ENCODE measurements at places on chromosomes 5 and 9.

GRCh38 chr9:100219347-100219746 lies 120.3 kb downstream of the INVS start:
- DNase-seq, result no peak

GRCh38 chr5:91123901-91124300 lies 259.2 kb downstream of the ARRDC3 start:
- no peak for DNase-seq

DNA sequence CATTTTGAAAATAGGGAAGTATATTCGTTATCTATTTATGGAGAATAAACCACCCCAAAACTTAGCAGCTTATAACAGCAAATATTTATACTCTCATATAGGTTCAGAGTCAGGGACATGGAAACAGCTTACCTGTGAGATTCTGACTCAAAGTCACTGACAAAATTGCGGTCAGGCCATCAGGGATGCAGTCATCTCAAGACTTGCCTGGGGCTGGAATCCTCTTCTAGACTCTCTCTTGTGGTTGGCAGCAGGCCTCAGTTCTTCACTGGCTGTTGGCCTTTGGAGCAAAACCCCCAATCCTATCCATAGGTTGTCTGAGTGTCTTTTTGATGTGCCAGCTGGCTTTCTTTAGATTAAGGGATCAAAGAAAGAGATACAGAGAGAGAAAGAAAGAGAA lies 275.6 kb downstream of the SEC61B start:
- no peak for DNase-seq

- no peak for DNase-seq
These were observed 199.1 kb downstream of the MTRR start for GRCh38 chr5:8068078-8068477.

- DNase-seq, result no peak
These were observed 18.9 kb upstream of the S1PR3 start for GRCh38 chr9:88972401-88972800.

DNA sequence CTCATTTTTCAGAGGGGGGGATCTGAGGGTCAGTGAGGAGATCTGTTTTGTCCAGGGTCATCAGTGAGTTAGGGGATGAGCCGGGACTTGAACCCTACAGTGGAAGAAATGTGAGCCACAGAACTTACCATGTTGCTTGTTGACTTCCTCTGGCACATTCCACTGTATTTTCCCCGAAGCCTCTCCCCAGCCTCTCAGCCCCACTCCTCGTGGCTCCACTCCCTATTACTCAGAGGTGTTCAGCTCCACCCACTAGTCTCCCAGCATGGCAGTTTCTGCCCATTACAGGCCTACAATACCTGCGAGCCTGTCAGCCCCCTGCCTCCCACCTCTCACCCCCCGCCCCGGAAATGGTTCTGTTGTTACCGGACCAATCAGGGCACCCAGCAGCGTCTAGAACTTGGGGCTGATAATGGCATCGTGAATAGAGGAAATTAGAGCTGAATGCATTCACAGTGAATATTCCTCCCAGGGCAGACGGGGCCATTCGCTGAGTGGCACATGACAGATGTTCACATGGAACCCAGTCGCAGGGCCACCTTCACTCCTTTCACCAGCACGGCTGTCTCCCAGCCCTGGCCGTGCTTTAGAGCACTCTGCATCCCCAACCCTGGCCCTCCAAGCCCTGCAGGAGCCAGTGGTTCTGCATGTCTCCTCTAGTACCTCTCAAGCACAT lies 81.6 kb downstream of the KCNIP1 start:
- DNase-seq, result no peak

GRCh38 chr5:76376148-76376865 lies 26.8 kb upstream of the IQGAP2 start:
- DNase-seq, result no peak

DNA sequence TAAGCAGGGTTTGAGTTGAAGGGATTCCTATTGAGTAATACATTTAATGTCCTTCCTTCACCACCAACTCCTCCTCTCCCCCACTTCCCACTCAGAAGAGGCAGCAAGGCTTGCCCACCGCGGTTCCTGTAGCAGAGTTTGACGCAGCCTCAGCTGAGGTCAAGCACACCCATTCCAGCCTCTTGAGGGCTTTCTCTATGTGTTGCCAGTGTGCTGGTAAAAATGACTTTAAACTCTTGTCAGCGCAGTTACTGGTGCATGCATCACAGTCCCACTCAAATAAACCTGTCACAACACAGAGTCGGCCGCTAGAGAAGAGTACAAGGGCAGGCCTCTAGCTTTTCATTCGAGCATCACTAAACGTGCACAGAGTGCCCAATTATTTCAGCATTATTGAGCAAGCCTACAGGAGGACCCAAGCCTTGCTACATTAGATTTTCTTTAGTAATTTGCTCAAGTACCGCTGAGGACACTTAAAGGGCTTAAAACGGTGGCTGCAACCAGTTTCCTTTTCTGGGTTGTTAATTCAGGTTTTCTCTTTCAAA lies 79.6 kb downstream of the TLE4 start:
- DNase-seq, result no peak

GRCh38 chr9:129624947-129625346 lies 1.0 kb upstream of the NTMT1 start:
- peak; percentile 26 for DNase-seq

DNA sequence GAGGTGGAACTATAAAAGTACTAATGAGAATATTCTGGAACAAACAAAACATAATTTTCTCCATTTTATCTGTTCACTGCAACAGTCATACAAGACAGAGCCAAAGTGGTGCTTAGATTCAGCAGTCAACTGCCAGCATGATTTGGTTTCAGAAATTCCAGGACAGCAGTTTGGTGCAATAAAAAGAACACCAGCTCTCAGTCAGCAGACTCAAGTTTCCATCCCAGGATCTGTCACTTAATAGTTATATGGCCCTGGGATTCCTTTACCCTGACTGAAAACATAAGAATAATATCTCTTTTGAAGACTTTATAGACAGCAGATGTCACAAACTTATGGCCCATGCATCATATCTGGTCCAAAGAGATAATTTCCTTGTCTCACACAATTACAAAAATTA lies 92.8 kb upstream of the RASEF start:
- DNase-seq, result no peak

DNA sequence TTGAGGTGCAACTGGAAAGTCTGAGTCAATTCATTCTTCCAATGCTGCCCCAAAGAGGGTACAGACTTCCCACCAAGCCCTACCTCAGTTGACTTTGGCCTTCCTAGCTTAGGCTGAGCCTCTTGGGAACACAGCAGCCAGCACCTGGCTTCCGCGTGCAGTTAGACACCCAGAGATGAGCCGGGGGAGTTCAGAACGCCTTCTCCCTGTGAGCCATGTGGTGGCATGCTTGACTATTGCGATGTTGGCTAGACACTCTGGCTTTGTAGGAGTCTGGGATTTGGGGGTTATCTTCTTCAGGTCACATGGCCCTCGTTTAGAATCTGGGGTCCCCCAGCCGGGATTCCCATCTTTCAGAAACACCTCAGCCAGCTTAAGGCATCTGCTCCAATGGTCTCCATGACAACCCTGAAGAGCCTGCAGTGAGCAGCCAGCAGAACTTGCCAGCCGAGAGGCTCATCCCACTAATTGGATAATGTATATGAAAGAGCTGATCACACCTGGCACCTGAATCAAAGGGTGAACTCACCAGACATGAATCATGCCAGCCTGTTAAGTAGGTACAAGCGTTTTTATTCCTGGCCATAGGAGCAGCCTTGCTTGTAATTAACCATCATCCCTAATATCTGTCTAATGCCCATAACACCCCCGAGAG lies 167.5 kb downstream of the SYK start:
- no peak for DNase-seq

- no peak for DNase-seq
These were observed 399.5 kb downstream of the SPOCK1 start for GRCh38 chr5:137099651-137100050.

DNA sequence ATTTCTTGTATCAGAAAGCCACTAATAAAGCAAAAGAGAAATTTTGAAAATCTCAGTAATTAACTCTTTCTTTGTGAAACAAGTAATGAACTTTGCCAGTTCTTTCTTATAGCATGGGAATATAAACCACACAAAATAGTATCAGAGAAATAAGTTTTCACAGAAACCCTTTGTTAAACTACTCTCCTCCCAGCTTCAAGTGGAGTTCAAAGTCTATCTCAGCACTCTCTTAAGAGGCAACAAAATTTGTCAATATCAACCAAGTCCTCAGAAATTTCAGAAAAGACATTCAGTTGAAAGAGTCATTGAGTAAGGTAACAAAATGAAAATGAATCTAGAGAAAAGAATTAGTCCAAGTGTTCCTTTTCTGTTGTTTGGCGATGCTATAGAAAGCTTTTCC lies 89.3 kb downstream of the NTRK2 start:
- no peak for DNase-seq

GRCh38 chr5:145341842-145342241 lies 493.3 kb downstream of the PRELID2 start:
- DNase-seq, result no peak

GRCh38 chr5:84063041-84063440 lies 321.6 kb downstream of the EDIL3 start:
- no peak for DNase-seq

- DNase-seq, result no peak
These were observed 18.1 kb downstream of the ADAMTS2 start for GRCh38 chr5:179327021-179327735.

GRCh38 chr9:131657037-131657377 lies 82.9 kb downstream of the RAPGEF1 start:
- peak; percentile 34 for DNase-seq

DNA sequence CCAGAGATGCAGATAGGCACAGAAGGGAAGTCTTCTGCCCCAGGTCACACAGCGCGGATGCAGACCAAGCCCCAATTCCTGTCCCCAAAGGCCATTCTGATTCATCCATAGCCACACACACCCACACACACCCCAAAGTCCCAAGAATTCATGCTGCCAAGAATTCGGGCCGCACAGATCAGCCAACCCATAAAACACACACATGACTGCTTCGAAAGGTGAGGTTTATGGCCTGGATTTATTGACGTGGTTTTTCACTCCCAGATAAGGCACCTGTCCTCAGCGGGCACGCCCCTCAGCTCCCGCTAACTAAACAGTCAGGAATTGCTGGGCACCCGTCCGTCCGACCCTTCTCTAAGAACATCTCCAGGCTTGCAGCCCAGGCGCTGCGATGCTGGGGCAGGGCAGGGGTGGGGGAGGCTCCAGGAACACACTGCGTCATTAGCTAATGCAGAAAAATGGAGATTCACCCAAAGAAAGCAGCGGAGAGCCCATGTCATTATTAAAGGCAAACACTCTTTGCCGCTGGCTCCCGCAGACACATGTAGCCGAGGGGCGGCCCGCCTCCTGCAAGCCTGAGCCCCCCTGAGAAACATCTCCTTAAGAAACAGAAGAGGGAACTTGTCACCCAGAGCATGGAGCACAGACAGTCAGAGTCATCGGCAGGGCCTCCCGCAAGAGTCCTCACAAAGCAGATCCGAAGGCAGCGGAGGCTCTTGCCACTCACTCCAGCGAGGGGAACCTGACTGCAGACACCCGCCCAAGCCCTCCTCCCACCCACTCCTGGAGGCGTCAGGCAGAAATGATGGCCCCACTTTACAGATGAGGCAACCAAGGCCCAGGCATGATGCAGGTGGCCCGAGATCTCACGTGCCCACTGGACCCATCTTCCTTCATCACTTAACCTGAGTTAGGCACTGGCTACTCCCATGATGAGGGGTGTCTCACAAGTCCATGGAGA lies 19.9 kb downstream of the VAV2 start:
- DNase-seq, result no peak

DNA sequence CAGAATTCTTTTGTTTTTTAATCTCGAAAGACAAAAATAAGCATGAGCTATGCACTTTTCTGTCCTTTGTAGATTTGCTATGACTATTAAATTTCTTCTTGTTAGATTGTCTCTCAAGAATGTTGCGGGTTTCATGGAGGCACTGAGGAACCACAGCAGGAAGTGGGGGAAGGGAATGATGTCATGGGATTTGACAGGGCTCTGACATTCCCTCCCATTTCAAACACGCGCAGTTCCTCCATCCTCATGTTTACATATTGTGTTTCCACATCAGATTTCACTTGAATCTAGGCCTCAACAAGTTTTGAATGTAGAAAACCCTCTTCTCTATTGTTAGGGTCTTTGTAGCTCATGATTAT lies 154.8 kb downstream of the PALM2AKAP2 start:
- DNase-seq, result no peak

DNA sequence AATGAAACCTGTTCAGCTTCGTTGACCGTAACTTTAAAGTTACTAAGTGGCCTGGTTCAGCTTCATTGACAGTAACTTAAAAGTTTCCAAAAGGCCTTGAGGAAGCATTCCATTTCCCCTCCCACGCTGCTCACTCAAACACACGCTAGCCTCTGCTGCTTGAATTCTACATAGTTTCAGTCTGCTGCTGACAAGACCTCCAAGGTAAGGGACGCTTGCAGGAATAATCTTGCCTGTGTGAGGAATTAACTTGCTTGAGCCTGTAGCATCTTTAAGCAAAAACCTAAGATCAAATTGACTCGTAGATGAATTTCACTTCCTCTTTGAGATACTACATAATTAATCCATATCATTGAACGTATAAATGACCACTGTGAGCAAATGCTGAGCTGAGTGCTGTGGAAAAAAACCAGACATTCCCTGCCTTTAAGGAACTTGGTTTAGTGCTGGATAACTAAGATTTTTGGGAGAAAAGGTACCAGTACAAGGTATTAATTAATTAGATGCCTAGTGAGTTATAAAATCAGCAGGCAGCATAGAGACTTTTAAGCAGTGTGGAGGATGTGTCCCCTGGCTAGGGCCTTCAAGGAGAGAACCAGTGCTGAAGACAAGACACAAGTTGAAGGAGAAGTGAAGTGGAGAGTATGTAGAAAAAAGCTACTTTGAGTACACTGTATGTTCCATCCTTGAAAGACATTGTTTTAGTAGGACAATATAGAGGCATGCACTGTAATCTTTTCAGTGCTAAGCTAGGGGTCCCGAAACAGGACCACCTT lies 39.2 kb downstream of the GRAMD2B start:
- no peak for DNase-seq

DNA sequence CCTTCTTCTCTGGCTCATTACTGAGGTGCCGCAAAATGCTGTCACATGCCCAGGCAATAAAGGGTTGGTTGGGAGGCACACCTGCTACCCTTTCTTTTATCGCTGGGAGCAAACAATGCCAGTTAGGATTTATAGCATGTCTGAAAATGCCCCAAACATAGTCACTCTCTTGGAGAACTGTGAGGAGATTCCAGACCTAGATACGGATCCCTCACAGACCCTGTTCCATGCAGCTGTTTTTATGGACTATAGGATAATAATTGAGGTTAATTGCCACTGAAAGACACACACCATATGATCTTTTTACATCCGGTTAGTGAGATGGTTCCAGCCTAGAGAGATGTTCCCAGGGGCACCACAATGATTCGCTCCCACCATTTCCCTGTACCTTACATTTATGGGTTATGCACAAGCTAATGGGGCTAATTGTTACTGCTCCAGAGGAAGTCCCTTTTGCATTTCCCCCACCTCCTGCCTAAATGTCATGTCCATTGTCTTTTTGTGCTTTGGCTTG lies 318.1 kb downstream of the PIK3R1 start:
- DNase-seq, result no peak

GRCh38 chr9:124389146-124389939 lies 25.9 kb downstream of the PSMB7 start:
- DNase-seq, result no peak

GRCh38 chr9:37528652-37529471 lies 43.1 kb downstream of the POLR1E start:
- DNase-seq, result peak; percentile 79

GRCh38 chr5:126419102-126419501 lies 4.1 kb upstream of the GRAMD2B start:
- no peak for DNase-seq

- no peak for DNase-seq
These were observed 31.5 kb upstream of the RGMB start for GRCh38 chr5:98741926-98742325.

Data from CD4-positive, alpha-beta T cell treated with Interleukin-15 for 4 hours (primary cell).